Hepatocyte (in vitro differentiated cells): ENCODE measurements at places on chromosomes 4 and X. TPM values are rescaled to one million over a fixed set of nuclear protein-coding genes. Genes with fewer than 3 reads are reported as not detected.

DNA sequence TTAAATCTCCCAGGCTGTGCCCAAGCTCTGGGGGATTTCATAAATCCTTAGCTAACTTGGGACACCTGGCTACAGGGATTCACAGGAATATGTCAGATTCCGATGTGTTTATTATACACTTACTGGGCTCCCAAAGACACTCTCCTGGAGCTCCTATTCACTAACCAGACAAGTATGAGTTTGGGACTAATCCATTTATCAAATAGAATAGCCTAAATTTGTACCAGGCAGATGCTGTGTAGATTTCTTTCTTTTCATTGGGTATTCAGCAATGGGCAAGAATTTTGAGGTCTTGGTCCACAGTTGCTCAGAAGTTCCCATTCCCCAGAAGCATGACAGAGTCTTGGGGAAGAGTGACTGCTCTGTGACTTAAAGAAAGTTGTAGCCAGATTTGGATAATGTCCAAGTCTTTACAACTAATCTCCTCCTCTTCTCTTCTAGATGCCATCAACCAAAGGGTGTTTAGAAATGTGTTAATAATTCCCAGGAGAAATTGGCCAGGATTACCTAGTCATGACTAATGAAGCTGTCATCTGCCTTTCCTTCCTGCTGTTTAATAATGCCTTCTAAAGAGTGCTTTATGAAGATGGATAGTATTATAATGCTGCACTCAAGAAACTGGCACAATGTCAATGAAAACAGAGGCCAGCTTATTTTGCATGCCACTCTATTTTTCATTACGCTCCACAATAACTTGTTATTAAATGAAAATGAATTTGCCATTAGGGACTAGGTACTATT, 120.9 kb downstream of the CHIC2 start:
- DNase-seq: peak; percentile 38

- no peak for DNase-seq
These were observed 137.9 kb downstream of the SLC7A11 start for GRCh38 chr4:138104284-138104680.

DNA sequence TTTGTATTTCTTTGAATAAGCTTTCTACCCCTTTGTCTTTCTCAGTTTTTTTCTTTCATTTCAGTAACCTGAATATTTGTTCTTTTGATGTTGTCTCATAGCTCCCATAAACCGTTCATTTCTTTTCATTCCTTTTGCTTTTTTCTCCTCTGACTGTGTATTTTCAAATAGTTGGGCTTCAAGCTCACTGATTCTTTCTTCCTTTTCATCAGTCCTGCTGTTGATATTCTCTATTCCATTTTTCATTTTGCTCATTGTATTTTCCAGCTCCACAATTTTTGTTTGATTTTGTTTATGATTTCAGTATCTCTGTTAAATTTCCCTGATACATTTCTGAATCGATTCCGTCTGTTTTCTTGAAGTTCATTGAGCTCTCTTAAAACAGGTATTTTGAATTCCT, 129.6 kb upstream of the NUDT6 start:
- no peak for DNase-seq

DNA sequence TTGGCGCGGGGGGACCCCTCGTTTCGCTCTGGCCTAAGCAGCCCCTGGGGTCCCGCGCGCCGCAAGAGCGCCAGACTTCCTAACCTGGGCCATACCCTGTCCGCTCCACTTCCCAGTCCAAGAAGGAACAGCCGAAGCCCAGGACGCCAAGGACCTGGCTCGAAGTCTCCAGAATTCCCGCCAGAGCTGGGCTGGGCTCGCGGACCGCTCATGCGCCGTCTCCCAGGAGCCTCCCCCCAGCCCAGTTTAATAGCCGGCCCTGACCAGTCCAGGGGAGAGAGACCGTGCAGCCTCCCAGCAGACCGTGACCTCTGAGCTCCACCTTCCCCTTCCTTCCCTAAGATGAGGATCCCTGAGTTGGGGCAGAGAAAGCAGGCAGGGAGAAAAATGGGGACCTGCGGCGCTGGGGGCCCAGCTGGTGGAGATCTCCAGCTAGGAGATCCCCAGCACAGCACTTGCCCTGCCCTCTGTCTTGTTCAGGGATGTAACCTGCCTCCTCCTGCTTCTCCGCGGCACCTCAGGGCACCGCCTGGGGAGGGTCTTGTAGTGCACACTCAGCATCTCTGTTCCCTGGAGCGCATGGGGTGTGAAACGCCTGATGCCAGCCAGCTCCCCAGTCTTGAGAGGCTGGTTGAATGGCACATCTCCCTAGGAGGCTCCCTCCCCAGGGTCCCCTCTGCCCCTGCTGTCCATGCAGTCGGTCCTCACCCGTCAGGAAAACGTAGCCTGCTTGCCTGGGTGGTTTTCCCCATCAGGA, 1.2 kb upstream of the LETM1 start:
- DNase-seq: peak; percentile 54

Gene MAP7D3
- 3.9 and 6.9 TPM in 2 replicates for total RNA-seq

Gene PSAPL1
- 4.3 and 5.8 TPM in 2 replicates for total RNA-seq
